ENCODE measurements at places on chromosomes 6 and 20.
A peak's percentile ranks its signal among the peaks of the same experiment; 100 is the strongest.

- no peak for DNase-seq
These were observed 4.6 kb downstream of the AFDN start for GRCh38 chr6:167831281-167831828.

GRCh38 chr6:36066817-36067216 lies 39.2 kb downstream of the MAPK14 start:
- DNase-seq: no peak

DNA sequence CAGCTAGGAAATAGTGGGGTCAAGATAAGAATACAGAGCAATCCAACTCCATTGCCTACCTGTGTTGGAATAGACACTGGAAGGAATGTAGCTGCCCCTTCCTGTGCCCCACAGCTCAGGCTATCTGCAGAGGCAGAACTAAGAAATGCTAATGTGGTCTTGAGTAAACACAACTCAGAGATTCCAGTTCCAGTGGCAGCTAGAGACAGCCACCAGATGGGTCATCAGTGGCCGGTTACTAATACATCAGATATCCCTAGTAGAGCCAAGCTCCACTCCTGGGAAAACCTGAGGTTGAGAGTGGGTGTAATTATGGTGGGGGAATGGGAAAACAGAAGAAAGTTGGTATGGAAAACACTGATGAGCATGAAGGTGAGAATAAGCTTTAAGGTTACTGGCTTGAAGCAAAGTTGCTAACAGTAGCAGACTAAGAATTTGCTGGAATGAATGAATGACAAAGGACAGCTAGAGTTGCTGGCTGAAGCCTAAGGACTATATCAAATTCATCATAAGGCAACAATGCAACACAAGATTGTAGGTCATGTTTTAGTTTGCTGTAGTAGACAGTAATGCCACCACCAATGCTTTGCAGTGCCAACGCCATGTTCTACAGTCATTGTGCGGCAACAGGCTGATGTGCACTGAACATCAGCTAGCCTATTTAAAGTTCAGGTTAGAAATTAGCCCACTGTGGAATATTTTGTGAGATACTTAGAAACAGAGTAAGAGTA lies 28.3 kb upstream of the FAM83C start:
- peak; percentile 99 for DNase-seq

GRCh38 chr6:128743974-128744765 lies 138.8 kb upstream of the LAMA2 start:
- no peak for DNase-seq

DNA sequence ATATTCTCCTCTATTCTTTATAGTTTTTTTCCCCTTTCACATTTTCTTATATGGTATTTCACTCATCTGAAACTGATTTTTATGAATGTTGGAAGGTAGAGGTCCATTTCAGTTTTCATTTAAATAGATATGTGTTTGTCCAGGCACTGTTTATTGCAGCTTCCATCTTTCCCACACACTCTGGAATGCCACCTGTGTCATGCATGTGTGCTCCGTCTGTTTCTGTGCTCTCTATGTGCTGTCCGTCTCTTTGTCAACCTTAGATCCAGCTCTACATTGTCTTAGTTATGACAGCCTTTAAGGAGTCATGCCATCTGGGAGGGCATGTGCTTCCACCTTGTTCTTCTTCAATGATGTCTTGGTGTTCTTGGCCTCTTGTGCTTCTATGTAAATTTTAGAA lies 36.4 kb upstream of the RREB1 start:
- DNase-seq: no peak

DNA sequence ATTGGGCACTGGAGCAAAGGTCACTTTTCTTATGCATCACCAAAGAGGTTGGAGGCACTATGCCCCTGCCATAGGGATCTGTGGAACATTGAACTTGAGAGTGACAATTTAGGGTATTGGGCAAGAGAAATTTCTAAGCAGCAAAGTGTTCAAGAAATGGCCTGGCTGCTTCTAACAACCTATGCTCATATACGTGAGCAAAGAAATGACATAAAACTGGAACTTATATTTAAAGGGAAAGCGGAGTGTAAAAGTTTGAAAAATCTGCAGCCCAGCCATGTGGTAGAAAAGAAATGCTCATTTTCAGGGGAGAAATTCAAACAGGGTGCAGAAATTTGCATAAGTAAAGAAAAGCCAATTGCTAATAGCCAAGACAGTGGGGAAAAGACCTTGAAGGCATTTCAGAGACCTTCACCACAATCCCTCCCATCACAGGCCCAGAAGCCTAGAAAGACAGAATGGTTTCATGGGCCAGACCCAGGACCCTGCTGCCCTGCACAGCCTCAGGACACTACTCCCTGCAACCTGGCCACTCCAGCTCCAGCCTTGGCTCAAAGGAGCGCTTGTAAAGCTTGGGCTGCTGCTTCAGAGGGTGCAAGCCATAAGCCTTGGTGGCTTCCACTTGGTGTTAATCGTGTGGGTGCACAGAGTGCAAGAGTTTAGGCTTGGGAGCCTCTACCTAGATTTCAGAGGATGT lies 24.4 kb downstream of the NCR2 start:
- no peak for DNase-seq

DNA sequence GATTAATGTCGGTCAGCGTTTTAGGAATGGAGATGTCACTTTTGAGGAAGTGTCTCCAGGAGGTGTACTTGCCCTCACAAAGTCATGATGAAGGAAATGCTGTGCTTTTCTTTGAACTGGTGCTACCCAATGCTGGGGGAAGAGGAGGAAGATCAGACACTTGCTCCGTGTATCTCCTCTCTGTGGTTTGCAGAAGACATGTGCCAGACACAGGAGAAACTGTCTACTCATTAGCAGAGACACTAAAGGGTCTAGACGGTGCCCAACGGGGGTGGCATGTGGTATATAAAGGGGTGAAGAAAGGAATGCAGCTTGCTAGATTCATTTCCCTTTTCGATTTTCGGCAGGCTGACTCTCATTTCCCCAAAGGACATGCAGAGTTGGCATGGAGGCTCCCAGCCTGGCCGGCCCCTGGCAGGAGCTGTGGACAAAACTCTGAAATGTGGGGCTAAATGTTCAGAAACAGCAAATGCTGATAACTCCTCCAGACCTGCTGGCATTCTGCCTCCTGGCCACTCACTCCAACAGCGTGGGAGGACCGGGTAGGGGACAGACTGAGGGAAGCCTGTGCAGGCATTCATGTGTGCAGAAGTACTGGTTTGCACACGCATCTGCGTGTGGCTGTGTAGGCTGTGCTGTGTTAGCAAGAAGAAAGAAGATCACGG lies 59.6 kb upstream of the QKI start:
- DNase-seq: peak; percentile 67

GRCh38 chr20:4427940-4428586 lies 293.6 kb upstream of the PRND start:
- DNase-seq: no peak

GRCh38 chr6:25078141-25078540 lies 142.4 kb upstream of the RIPOR2 start:
- no peak for DNase-seq

- no peak for DNase-seq
These were observed 38.1 kb downstream of the MDGA1 start for GRCh38 chr6:37659561-37659960.

DNA sequence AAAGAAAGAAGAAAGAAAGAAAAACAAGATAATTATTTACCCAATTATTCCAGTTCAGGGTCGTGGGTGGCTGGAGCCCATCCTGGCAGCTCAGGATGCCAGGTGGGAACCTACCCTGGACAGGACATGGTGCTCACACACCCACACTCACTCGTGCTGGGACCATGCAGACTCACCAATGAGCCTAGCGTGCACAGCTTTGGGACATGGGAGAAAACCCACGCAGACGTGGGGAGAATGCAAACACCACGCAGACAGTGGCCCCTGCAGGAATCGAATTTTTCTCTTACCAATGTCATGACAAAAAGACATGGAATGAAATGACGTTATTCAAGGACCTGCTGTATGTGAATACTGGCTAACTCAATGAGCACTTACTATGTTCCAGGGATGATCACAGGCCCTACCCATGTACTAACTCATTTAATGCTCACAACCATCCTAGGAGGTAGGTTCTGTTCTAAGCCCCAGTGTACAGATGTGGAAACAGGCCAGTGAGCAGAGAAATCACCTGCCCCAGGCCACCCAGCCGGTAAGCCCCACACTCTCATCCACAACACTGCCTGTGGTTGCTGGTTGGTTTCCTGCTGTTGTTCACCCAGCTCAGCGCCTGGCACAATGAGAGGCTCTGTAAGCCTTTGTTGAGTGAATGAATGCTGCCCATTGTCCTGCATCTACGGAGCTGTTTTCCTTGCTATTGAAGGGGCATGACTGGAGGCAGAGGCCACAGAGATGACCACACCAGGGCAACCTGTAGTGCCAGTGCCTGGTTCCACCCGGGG lies 6.8 kb upstream of the PI16 start:
- DNase-seq: no peak

DNA sequence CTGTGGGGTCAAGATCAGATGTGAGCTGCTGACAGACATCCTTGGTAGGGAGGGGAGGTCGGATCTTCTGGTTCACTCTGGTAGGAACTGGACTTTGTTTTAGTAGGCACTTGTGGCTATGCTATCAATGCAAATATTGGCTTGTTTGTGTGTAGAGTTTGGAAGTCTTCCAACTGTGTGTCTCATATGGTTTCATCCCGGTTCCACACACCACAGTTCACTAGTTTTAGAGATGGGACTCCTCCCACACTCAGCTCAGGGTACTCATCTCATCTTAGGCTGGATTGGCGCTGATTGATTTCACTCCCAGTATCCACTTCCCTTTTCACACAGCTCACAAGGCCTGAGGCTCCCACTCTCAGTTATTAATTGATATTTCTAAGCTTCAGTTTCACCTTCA lies 161.3 kb downstream of the THBS2 start:
- DNase-seq: peak; percentile 69

DNA sequence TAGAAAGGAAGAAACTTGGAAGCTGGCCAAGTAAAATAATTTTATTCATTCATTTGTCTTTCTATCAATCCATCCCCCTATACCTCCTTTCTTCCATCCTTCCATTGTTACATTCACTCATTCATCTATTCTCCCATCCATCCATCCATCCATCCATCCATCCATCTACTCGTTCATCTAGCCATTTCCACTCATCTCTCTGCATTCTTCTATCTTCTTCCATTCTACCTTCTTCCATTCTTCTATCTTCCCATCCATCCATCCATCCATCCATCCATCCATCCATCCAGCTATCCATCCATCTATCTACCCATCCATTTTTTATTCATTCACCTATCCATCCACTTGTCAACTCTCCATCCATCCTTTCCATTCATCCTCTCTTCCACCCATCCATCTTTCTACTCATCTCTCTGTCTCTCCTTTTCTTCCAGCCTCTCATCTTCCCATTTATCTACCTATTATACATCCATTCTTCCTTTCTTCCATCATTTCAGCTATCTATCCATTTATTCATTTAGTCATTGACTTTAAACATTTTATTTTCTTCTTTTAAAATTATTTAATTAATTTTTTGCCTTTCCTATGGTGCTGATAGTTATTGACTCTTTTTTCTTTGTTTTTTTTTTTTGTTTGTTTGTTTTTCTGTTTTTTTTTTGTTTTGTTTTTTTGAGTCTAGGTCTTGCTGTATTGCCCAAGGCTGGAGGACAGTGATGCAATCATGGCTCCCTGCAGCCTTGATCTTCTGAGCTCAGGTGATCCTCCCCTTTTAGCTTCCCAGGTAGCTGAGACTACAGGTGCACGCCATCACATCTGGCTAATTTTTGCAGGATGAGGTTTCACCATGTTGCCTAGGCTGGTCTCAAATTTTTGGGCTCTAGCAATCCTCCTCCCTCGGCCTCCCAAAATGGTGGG lies 53.1 kb upstream of the ZNFX1 start:
- no peak for DNase-seq

GRCh38 chr6:21277601-21278374 lies 315.8 kb upstream of the SOX4 start:
- no peak for DNase-seq

- DNase-seq: no peak
These were observed 544.6 kb downstream of the ADGRB3 start for GRCh38 chr6:69179681-69180080.

DNA sequence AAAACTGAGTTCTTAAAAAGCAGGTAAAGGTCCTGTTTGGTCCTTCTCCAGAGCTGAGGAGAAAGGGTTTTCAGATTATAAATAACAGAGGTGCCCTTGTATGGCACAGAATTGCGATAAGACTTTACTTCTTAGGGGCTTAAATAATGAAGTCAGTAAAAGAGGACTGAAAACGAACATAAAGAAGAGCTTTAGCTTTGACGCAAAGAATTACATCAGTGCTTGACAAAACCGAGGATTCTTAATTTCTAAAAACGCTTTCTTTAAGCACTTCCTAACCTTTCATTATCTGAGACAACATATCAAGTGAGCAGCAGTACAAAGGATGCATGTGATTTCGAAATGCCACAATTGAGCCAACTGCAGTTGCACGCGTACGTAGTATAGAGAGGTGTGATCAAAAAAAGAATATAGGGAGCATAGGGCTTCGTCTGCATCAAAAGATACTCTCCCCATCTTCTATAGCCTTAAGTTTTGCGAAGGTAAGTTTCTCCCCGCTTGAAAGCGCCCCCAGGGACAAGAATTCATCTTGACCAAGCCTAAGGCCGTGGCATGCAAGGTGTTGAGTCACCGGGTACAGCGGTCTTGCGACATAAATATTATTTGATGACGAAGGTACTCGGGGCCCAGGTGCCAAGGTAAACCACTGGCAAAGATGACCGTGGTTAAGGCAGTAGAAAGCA lies 778 bp upstream of the LOC128125822 start:
- peak; percentile 83 for DNase-seq

- DNase-seq: no peak
These were observed 49.8 kb downstream of the SPATA2 start for GRCh38 chr20:49865559-49865958.

- DNase-seq: peak; percentile 62
These were observed 1112.3 kb upstream of the CITED2 start for GRCh38 chr6:140486450-140487361.

DNA sequence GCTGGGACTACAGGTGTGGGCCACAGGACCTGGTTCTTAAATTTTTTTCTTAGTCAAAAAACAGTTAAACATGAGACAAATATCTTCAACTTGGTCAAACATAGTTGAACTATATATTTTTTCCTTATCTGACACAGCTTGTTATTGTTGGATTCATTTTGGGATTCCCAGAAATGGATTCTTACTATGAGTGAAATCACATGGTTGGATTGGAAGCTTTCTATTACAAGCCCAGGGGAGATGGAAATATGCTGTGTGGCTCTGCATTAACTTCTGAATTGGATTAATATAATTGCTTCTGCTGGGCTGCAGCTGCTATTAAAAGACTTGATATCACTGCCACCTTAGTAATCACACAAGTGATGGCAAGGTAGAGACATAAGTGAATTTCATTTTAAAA lies 126.4 kb upstream of the DUSP22 start:
- DNase-seq: no peak

DNA sequence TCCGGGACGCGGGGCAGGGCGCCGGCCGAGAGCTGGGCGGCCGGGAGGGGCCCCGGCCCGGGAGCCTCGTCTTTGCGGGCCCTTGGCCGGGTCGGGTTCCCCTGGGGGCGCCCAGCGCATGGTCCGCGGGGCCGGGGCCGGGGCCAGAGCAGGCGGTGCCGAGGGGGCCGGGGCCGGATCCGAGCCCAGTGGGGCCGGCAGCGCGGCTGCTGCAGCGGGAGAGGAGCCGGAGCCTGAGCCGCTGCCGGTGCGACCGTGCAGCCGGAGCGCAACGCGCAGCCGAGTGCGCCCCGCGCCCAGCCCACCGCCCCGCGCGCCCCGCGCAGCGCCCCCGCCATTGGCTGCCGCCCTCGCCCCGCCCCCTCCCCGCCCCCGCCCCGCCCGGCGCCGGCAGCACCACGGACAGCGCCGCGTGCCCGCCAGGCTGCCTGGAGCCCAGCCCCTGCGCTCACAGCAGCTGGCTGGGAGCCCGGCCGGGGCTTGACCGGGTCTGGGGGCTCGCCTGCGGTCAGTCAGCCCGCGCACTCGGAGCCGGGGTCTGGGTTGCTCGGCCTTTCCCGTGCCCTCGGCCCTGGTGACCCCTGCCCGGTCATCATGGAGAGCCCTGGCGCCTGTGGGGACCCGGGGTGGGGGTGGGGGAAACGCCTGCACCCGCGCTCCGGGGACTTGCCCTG lies at the start of gene HRH3:
Gene HRH3 (minus strand): TSS at position 287 of the 674 bp plus-strand sequence. CDS start 308 bp downstream, outside the sequence.
- DNase-seq: no peak

Measured in kidney glomerular epithelial cell (primary cell).